ENCODE measurements at places on chromosomes 7 and 10.
A peak's percentile ranks its signal among the peaks of the same experiment; 100 is the strongest.

GRCh38 chr7:134996097-134996550, 9.8 kb downstream of the AGBL3 start:
- no peak for DNase-seq

DNA sequence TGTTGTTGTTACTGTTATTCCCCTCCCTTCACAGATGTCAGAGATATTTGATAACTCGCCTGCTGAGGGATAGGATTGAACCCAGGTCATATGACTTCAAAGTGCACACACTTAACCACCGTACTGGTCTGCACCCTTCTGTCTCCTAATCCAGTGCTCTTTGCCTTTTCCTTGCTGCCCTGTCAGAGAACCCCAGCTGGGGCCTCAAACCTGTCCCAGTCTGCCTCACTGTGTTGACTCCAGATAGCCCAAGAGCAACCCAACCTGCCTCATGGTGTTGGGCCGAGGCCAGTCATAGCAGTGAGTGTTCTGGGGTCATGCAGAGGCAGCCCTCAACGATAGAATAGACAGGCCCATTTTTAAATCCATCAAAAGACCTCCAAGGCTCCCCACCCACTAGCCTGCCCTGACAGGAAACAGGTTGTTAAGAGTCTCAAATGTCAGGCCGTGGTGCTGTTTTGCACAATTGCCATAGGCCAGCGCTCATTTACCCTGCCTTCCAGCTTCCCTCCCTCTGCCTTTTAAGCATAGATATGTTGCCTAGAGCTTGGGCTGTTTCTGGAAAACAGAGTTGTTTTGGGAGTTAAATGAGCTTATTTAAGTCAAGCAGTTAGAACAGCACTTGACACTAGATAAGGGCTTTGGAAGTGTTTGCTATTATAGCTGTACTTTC, 37.0 kb upstream of the PDCD4 start:
- DNase-seq, result no peak

GRCh38 chr7:149819961-149820340, 18.2 kb upstream of the ZNF862 start:
- DNase-seq, result no peak

DNA sequence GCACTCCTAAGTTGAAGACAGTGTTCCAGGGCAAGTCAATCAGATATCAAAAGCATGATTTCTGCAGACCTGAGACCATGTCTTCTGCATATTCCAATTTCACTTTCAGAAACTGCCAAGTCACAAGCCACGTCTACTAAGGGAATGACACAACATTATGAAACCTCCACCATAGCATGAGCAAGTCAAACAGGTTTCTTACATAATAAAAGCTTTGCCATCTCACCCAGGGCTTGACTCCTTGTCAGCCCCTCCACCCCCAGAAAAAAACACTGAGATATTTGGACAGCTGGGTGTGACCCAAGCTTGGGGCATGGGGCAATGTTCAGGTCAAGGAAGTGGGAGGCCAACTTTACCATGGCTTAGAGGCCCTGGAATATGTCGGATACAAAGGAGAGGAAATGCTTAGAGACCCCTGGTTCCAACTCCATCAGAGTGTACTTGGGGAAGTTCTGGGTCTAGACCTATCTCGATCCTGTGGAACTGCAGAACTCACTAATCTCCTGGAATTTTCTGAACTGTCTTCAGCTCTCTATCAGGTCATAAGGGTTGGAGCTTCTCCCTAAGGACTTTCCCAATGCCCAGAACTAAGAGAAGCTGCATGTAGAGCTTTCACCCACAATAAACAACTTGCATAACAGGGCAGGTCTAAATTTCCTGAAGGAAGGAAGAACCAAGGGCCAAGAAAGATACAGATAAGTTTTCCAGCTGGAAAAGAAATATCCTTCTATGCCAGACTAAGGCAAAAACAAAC, 80.6 kb upstream of the NAMPT start:
- no peak for DNase-seq

DNA sequence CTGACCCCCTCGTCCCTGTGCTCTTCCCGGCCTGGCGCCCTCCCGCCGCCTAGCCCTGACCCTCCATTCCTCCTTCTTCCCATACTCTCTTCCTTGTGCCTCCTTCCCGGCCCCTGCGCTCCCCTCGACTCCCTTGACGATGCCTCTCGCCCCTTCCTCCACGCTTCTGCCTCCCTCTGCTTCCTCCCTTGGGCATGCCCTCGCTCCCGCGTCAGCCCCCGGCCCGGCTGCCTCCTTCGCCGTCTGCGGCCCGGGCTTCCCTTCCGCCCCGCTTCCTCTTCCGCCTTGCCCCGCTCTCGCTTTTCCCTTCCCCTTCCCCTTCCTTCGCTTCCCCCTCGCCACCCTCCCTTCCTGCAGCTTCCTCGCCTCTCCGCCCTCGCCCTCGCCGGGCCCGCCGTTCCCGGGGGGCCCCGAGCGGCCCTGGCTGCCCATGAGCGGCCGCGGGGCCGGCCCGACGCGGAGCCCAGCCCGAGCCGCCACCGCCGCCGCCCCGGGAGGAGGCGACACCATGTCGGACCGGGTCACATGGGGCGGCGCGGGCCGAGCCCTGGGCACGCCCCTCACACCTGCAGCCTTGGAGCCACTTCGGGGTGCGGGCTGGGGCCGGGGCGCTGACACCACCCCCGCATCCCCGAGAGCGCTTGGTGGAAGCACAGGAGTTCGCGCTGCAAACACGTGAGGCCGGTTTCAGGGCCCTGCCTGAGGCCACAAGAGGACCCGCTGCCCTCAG, at the start of gene FBXW4:
Gene FBXW4, minus strand, starts transcription at position 497 of the 730 bp plus-strand sequence. Its CDS starts 65 bp downstream, at position 432.
- DNase-seq, result peak; percentile 66

- no peak for DNase-seq
Measured at GRCh38 chr7:152754075-152754730, 5.3 kb upstream of the ACTR3B start.

- DNase-seq, result no peak
Measured at GRCh38 chr10:91632671-91633550, at the start of gene PPP1R3C. Gene PPP1R3C, minus strand, starts transcription at chr10:91633071. Its CDS starts 102 bp downstream, at chr10:91632969.

DNA sequence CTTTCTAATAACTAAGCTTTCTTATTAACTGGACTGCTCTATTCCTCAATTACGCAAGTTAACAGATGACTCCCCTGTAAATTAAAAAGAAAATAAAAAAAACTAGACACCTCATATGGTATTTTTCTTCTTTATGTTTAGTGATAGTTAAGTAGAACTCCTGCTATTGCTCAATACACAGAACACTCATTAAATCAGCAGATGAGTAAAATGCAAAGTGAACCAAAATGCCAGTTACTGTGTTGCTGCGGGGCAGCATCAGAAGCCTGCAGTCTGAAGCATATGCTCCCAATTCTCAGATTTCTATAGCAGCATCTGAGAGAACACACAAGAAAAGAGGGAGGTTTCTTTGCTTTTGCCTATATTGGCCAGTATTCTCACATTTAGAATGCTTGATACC, 28.4 kb downstream of the CDK6 start:
- no peak for DNase-seq

GRCh38 chr7:2062648-2063047, 170.1 kb downstream of the MAD1L1 start:
- DNase-seq, result no peak

- DNase-seq, result no peak
Measured at GRCh38 chr10:133121479-133121878, 33.8 kb downstream of the ADGRA1 start.

- DNase-seq, result no peak
Measured at GRCh38 chr7:21550821-21551531, 8.1 kb downstream of the DNAH11 start.

DNA sequence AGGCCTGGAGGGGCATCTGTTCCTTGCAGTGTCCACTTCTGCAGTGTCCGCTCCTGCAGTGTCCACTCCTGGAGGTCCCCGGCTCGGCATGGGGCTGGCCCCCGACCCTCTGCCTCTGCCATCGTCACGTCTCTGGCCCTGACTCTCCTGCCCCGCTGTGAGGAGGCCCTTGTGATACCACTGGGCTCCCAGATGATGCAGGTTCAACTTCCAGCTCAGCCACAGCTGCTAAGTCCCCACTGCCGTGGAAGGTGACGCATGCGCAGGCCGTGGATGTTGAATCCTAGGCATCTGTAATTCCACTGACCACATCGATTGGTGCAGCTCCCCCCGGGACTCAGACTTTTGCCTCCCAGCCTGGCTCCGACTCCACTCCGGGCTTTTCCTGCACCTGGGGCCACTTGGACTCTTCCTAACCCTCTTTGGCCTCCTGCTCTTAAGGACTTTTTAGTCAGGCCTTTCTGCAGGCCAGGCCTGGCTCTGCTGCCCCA, 95.1 kb downstream of the GLRX3 start:
- no peak for DNase-seq

- DNase-seq, result peak; percentile 91
Measured at GRCh38 chr7:66047426-66047825, 28.2 kb upstream of the ASL start.

GRCh38 chr7:158495216-158495615, 92.4 kb downstream of the PTPRN2 start:
- no peak for DNase-seq

DNA sequence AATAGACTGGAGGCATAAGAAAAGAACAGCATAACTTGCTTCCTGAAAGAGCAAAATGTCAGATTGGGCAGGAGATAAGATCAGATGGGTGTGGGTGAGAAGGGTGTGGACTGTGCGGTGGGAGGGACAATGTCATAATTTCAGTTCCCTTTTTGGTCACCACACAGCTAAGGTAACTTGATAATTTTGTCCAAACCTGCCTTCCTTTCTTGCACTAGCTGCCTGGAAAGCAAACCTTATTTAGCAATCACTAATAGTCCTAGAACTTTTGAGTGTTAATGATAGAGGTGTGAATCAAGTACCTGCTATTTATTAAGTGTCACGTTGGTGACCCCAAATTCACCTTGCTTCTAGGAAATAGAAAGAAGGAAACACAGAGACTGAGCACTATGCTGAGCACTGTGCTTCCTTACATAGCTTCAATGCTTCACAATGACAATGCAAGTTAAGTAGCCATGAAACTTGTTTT, 72.4 kb upstream of the SP4 start:
- DNase-seq, result no peak

DNA sequence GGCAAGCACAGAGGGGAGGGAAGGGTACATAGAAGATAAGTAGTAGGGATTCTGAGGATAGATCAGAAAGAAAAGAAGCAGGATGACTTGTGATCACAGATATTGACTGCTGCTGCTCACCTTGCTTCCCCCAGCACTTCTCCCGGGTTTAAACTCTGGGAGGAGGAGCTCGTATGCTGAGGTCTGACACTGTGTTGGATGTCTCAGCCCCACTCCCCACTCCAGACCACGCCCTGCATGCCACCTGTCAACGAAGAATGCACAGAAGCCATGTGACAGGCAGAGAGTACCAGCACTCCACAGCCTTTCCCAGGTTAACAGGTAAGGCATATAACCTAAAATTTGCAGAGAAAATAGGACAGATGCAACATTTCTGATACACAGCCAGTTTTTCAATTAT, 388.9 kb downstream of the TNS3 start:
- no peak for DNase-seq

GRCh38 chr10:30831426-30831825, 200.2 kb downstream of the ZNF438 start:
- DNase-seq, result no peak

GRCh38 chr10:15719899-15720634, at the start of gene ITGA8:
Gene ITGA8, minus strand, starts transcription at chr10:15719922. Its CDS starts 151 bp downstream, at chr10:15719771.
- no peak for DNase-seq

GRCh38 chr10:1538121-1538520, 199.2 kb downstream of the ADARB2 start:
- no peak for DNase-seq

GRCh38 chr10:92290076-92290836, 622 bp downstream of the CPEB3 start:
- peak; percentile 65 for DNase-seq

DNA sequence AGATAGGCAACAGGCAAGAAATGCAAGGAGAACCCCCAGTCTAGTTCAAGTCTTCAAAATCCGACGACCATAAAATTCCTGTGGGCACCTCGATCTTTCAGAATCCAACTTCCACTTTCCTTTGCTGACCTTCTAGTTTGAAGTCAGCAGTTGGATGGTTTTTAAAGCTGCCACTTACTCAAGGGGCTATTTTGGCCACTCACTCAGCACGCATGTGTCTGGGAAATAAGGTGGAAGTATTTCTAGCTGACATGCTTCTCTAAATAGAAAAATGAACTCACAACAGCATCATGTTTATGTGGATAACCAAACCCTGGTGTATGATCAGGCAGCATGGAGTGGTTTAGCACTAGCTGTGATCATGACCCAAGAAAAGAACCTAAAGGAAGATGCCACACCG, at the start of gene NRAP:
Gene NRAP, minus strand, starts transcription at position 134 of the 400 bp plus-strand sequence. CDS start 159 bp downstream, outside the sequence.
- no peak for DNase-seq

- no peak for DNase-seq
Measured at GRCh38 chr10:113983552-113983951, 60.1 kb upstream of the ADRB1 start.

- no peak for DNase-seq
Measured at GRCh38 chr10:123521556-123521955, 144.6 kb upstream of the GPR26 start.

- no peak for DNase-seq
Measured at GRCh38 chr7:140625908-140626868, 14.4 kb downstream of the DENND2A start.

GRCh38 chr10:110110338-110110737, 97.1 kb upstream of the MXI1 start:
- DNase-seq, result no peak

DNA sequence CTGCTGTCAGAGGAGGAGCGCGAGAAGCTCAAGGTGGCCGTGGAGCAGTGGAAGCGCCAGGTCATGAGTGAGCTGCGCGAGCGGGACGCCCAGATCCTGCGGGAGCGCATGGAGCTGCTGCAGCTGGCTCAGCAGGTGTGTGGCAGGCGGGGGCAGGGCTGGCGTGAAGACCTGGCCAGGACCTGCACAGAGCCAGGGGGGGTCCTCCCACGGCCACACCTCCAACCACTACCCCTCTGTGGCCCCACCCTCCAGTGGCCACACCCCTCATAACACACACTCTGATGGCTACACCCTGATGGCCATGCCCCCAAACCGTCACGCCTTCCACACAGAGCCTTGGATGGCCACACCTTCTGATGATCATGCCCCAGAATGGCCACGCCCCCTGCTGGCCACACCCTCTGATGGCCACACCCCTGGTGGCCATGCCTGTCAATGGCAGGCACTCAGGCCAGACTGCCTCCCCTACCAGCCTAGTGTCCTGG, 23.4 kb upstream of the DPYSL4 start:
- DNase-seq, result peak; percentile 66

- no peak for DNase-seq
Measured at GRCh38 chr10:86333826-86334487, 32.6 kb downstream of the GRID1 start.

DNA sequence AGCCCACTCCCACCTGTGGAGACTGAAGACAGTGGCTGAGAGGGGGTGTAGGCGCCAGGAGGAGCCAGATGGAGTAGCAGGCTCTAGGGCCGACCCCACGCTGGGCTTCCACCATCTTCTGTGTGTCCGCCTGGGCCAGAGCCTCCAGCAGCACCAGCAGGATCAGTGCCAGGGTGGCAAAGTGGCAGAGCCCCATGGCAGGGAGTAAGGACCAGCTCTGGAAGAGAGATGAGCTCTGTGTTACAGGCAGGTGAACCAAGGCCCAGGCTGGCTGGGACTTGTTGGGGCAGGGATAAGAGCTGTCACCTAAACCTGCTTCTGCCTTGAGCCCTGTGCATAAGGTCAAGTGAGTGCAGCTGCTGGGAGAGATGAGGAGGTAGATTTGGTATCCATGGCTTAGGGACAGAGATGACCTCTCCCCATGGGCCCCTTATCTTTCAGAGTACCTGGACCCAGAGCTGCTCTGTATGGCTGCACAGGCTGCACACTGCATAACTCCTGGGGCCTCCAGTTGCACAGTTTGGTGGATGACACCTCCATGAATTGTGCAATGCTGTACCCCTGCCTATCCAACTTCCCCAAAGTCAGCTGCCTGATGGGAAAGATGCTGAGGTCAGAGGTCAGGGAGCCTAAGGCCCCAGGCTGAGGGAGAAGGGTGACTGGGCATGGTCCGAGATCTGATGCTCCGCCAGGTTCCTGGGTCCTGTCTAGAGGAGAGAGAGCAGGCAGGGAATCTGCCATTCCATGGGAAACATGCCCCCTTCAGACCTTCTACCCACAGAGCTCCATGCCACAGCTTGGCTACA, 7.4 kb upstream of the SAMD8 start:
- DNase-seq, result no peak
